Myometrial cell (primary cell): ENCODE measurements at places on chromosomes 6 and 20. TPM values are rescaled to one million over a fixed set of nuclear protein-coding genes. Genes with fewer than 3 reads are reported as not detected.

TMEM14C gene
- total RNA-seq, result 194 and 206 TPM in 2 replicates

DSTN gene
- 351 and 365 TPM in 2 replicates for total RNA-seq

ITPR3 gene
- total RNA-seq, result 31.7 and 31.9 TPM in 2 replicates

CALHM5 gene
- total RNA-seq, result 0.58 and 0.71 TPM in 2 replicates

DYNLRB1 gene
- total RNA-seq, result 131 and 161 TPM in 2 replicates

HLA-DRB5 gene
- not detected in 2 replicates for total RNA-seq
